ENCODE measurements at places on chromosomes 3 and 15. TPM values are rescaled to one million over a fixed set of nuclear protein-coding genes. Genes with fewer than 3 reads are reported as not detected.

GRCh38 chr3:13095408-13095937 lies 22.2 kb upstream of the IQSEC1 start:
- no peak for DNase-seq

Gene ITIH3
- 0.48 TPM for total RNA-seq

DNA sequence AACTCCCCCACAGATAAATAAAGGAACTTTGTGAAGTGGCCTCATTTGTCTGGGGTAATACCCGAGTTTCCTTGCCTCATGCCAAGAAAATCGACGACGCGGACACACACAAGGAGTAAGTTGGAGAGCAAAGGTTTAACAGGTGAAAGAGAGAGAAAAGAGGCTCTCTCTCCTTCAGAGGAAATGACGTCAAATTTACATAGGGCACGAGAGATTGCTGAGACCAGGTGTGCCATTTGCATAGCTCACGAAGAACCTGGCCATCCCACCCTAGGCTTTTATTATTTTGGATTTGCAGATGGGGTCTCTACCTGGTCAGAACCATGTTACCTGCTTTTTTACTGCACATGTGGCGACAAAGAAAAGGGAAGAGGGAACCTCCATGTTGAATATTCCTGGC lies 49.3 kb upstream of the IGF2BP2 start:
- DNase-seq = no peak

Gene GHSR
- not detected for total RNA-seq

Gene IL5RA
- 0.64 TPM for total RNA-seq

GRCh38 chr3:66464512-66464894 lies 36.3 kb downstream of the LRIG1 start:
- DNase-seq = no peak

DNA sequence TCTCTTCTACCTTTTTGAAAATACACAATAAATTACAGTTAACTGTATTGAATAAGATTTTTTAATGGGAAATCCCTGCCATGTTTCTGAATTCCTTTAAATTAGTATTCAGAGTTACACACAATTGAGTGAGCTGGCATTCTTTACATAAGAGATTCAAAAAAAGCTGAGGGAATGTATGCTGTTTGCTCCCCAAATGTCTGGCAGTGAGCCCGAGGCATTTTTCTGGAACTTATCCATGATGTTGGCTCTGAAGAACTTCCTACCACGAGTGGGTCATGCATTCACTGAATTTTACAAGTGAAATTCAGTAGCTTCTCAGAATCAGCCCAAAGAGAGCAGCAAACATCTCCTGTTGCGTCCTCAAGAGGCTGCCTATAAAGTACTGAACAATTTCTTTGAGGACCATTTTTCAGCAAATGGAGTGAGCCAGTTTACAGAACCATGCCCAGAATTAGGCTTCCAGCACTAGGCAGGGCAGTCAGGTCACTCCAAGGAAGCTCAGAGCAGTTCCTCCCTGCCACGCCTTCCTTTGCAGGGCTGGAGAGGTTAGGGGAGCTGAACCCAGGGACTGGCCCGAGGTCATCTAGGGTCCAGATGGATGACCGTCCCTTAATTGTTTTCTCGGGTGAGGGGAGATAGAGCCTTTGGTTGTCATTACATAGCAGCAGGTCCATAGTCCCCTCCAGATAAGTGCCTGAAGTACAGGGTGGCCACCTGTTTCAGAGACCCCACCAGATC lies 21.2 kb downstream of the GABRA5 start:
- no peak for DNase-seq

DNA sequence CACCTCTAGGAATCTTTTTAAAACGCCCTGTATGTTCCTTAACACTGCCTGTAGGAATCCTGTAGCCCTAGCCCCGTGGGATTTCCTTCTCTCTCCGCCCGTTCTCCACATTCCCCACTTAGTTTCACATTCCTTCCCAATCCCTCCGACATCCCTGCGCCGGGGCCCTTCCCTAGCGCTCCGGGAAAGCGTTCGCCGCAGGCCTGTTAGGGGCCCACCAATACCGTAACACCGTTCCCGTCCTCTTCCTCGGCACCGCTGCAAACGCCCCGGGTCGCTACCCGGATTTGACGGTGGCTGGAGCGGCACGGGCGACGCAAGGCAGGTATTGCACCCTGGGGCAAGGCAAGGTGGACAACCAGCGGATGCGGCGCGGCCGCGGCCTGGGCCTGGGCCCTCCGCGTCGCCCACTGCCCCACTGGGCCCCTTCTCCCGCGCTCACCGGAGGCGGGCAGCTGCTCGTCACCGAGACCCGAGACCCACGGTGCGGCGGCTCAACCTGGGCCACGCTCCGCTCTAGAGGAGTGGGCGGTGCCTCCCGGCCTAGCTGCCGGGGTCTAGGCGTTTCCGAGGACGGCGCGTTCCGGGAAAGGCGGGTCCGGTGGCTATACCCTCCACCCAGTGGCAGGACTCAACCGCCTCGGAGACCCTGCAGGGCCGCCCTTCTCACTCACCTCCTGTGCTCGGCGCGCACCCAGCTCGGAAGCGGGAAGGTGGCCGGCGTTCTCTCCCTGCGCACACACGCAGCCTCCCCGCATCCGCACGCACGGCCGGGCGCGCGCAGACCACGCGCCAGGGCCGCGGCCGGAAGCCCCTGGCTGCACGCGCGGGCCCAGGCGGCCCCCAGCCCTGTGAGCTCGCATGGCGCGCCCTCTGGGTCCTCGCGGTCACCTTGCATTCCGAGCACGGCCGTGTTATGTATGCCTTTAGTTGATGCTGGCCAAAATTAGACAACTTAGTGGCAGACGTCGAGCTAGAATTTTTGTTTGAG lies at the start of gene B3GALNT1:
Gene B3GALNT1 (minus strand): TSS at position 789 of the 991 bp plus-strand sequence. CDS start 18,595 bp downstream, outside the sequence.
- peak; percentile 21 for DNase-seq

DNA sequence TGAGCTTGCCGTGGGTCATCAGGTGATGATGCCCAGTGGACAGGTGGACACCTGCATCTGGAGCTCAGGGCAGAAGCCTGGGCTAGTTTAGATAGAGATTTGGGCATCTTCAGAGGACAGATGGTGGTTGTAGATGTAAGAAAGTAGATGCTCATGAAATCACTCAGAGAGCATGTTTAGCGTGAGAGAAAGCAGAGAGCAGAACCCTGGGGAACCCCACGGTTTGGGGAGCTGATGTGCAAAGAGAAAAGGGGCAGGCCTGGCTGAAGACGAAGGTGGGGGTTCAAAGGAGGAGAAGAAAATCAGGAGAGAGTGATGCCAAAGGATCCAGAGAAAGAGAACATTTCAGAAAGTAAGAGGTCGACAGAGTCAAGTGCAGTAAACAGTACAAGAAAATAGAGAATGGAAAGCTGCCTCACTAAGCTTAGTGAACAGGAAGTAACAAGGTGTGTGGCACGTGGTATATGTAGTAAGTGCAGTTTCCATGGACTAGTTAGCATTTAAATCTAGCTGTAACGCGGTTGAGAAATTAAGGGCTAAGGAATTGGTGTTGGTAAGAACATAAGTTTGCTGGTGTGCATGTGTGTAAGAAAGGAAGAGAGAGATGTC lies 13.5 kb downstream of the TIGIT start:
- no peak for DNase-seq

Gene NTRK3
- total RNA-seq = 23.9 TPM

Data from uterus (tissue), 4 donors.